ENCODE measurements at places on chromosomes 6 and 20.

- DNase-seq, result no peak
Measured at GRCh38 chr6:115485400-115485799, 575.3 kb downstream of the FRK start.

- no peak for DNase-seq
Measured at GRCh38 chr6:28906669-28907068, 17.1 kb downstream of the TRIM27 start.

DNA sequence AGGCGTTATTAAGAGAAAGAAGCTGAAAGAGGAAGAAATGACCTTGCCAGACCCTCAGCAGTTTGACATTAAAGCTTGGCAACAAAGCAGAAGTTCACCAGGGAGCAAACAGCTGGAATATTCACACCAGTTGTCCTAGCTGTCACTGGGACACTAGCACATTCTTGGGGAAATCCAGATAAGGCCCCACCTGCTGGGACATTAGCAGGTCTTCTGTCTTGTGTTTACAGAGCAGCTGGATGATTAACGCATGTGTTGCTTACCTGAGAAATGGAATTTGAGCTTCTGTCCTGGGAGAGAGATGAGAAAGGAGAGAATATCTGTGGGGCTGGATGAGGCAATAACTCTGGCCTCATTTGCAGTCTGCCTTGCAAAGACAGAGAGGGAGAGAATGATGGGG, 137.6 kb upstream of the RIN2 start:
- no peak for DNase-seq

GRCh38 chr6:14451594-14452374, 334.2 kb downstream of the CD83 start:
- DNase-seq, result no peak

GRCh38 chr20:36155629-36155971, 1.1 kb downstream of the EPB41L1 start:
- DNase-seq, result no peak

DNA sequence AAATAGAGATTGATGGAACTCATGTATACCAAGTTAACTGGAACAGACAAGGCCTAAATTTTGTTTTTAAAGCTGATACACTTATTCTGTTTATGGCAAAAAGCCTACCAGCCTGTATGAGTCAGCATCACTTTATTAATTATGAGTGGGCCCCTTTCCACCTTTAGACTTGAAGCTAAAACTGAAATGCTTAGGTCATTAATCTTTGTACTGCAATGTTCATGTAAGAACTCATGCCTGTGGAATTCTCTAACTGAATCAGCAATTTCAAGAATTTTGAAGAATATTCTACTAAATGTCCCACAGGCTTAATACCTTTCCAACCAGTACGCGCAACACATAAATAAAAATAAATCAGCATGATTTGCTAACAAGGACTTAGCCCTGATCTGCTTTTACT, 140.2 kb upstream of the PHACTR1 start:
- DNase-seq, result peak; percentile 66

- DNase-seq, result no peak
Measured at GRCh38 chr6:161596807-161597520, 323.1 kb upstream of the AGPAT4 start.

DNA sequence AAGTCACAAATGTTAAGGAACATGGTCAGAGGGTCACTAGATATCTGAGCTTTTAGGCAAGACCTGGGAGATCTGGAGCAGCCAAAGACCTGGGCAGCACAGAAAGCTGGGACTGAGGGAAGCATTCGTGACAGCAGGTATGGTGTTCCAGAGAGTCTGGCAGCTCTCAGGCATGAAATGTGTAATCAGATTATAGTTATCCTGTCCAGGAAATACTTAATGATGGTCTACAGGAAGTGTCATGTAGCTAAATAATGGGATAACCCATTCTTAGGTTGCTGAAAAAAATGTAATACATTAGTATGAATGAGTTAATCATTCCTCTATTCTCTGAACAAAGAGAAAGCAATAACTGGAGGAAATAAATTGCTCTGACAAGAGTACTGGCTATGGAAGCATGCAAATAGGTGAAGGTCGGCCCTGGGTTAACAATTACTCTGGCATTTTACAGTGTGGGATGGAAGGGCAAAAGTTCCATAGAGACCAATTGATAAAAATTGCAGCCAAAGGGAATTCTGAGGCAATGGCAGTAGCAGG, 740.5 kb downstream of the CBLN4 start:
- no peak for DNase-seq

- DNase-seq, result no peak
Measured at GRCh38 chr6:13478525-13478966, 8.9 kb downstream of the GFOD1 start.

DNA sequence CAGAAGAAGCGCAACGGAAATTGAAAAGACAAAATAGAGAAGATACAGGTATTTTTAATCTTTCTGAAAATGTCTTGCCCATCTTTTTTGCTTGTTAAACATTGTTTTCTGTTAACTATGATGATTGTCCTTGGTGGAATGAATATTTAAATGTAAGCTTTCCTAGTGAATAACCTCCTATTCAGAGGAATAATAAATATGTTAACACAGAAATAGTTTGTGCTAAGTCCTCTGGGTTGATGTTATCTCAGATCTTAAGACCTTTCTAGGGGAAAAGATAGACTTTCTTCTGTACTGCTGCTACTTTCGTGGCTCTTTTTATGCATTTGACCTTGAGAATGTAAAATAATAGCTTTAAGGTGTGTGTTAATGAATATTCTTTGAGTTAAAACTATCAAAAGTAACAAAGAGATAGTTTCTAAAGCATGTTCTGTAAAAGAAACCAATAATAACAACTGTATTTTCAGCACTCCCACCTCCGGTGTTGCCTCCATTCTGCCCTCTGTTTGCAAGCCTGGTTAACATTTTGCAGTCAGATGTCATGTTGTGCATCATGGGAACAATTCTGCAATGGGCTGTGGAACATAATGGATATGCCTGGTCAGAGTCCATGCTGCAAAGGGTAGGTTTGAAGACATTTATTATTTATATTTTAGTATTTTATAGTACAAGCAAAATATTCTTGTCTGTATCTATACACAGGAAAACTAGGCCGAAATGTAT, 70.2 kb downstream of the PRPH2 start:
- DNase-seq, result no peak

DNA sequence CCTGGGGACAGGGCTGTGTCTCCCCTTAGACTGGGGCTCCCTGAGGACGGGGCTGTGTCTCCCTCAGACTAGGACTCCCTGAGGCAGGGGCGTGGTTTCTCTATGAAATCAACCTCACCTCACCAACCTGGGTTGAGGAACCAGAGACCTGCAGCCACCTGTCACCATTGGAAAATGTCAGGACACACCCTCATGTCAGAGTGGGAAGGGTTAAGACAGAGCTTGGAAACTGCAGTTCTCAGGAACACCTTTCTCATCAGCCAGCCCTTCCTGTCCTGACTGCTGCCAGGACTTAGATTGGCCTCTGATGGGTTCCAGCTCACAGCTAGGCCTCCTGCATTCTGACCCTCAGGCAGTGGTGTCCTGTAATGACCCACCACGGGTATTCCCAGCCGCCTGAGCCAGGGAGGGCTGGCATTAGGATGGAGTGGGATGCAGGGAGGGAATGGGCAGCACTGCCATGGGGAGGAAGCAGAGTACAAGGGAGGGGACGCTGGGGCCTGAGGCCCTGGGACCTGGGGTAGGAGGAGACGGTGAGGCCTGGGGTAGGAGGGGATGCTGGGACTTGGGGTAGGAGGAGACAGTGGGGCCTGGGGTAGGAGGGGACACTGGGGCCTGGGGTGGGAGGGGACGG, 76.3 kb downstream of the MRPL14 start:
- no peak for DNase-seq

GRCh38 chr20:663315-664090, 10.5 kb upstream of the SRXN1 start:
- peak; percentile 49 for DNase-seq

Data from dermis blood vessel endothelial cell (primary cell).